Stimulated activated CD4-positive, alpha-beta T cell treated with anti-CD3 and anti-CD28 coated beads, Interleukin-4, amount 100 ng/mL, for 1 hour (primary cell): ENCODE measurements at places on chromosomes 6 and 20.

- DNase-seq: no peak
Measured at GRCh38 chr20:58613061-58613854, 37.8 kb upstream of the STX16 start.

DNA sequence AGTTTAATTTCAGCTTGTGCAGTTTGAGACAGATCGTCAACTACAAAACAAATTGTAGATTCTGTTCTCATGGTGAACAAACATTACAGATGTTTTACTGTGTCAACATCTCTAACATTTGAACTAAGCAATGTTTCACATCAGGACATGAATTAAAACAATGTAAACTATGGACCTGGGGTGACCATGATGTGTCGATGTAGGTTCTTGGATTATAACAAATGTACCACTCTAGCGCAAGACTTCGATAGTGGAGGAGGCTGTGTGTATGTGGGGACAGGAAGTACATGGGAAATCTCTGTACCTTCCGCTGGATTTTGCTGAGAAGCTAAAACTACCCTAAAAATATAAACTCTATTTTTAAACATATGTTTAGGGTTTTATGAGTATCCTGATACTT is 17.1 kb downstream of the HIVEP2 start:
- DNase-seq: no peak

DNA sequence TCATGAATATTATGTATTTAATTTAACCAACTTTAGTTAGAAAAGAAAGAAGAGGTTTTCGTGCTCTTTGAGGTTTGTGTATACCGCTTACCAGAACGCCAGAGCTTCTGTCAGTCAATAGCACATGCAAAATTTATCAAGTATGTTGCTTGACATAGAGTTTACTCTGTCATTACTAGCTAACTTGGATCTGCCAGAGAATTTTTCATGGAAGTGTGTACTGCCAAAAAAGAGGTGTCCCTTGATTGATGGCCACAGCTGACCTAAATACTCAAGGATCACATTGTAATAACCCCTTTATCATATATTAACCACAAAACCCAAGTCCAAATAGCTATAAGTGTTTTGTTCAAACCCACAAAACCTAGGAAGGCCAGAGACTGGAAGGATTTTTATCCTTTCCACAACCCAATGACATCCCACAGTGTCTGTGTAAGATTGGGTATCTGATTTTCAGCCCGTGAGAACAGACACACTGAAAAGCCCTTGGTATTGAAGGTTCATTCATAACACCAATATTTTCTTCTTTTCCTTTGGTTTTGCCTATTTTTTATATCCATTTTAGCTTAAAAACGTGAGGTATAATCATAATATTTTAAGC is 194.0 kb upstream of the EYA4 start:
- no peak for DNase-seq

DNA sequence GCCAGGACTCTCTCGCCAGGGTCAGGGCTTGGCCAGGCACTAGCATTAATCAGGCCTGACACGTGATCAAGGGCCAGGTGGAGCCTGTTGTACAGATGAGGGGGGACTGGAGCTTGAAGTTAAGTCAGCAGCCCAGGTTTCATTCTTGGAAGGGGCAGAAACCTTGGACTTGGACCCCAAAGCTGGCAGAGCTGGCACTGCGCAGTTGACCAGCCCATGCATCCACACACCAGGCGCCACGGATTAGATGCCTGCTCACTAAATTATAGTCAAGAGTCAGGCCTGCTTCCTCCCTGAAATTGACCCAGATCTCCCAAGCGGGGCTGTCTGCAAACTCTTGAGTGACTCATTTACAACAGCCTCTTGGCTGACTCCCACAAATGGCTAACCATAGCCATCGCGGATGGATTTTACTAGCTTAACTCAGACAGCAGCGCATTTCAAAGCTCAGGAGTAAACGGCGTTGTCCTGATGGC is 4.1 kb upstream of the TAF4 start:
- DNase-seq: no peak

DNA sequence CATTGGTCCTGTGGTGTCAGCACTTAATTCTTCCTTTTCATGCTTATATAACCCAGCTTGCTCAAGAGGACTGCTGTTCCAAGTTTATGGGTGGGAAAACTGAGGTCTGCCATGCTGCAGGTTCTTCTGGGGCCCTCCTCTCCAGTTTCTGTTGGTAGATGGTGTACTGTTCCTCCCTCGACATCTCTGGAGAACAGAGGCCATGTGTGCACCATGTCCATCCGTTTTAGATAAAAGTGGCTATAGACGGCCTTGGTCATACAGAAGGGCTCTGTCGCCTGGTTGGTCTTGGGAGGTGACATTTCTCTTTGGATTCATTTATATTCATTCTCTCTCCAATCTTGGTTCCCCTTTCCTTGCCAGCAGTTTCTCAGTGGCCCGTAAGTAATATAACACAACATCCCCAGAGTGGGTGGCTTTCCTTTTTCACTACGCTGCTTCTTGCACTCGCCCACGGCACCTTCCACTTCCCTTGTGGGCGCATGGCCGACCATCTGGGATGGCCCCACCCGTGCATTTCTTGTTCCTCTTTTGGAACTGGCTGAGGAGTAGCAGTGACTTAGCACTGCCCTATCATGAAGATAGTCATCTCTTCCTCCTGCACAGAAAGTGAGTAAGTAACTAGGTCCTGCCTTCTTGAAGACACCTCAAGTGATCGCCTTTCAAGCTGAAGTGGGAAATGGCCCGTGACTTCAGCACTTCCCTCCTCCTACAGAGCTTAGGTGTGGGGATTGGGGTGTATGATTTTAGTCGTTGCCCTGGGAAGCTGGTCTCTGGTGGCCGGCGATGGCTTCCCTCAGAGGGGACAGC is 94.2 kb downstream of the RREB1 start:
- DNase-seq: no peak

GRCh38 chr6:130973521-130974277 is 89.3 kb downstream of the EPB41L2 start:
- no peak for DNase-seq

DNA sequence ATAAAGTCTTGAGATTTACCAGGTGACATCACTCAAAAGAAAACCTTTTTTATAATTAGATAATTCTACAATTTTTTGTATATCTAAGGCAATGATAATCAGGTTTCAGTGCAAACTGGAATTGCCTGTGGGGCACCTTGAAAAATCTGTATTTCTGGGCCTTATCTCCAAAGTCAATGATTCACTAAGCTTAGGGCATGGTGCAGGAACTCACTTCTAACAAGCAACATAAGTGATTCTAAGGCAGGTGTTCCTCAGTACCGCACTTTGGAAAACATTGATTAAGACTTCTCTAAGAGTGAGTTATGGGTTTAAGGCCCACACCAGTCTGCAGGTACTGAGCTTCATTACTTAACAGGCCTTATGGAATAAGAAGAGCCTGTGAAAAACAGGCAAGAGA is 115.3 kb downstream of the COL12A1 start:
- no peak for DNase-seq

DNA sequence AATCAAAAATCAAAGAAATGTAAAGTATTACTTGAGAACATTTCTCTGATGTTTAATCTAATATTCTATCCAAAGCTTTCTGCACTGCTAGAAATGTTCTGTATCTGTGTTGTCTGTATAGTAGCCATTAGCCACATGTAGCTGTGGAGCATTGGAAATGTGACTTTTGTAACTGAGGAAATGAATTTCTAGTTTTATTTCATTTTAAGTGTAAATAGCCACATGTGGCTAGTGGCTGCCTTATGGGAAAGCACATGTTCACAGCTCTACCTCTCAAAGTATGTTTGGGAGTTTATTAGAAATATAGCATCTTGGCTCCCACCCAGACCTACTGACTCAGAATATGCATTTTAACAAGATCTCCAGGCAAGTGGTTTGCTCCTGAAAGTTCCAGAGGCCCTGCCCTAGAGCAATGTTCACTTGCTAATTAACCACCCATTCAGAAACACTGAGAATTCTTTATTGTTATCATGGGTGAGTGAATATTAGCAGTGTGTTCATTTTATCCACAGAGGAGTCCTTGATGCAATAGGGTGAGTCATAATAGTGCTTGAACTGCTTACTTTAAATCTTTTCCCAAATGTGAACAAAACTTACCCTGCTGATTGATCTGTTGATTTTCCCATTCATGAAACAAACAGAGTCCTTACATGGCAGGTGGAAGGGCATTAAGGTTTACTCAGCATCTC is 282.7 kb downstream of the PLCB1 start:
- no peak for DNase-seq

- no peak for DNase-seq
Measured at GRCh38 chr6:135158397-135158796, 22.7 kb upstream of the MYB start.

- no peak for DNase-seq
Measured at GRCh38 chr6:106359959-106360409, 533 bp upstream of the CRYBG1 start.

GRCh38 chr6:167583412-167583811 is 243.3 kb upstream of the AFDN start:
- no peak for DNase-seq

GRCh38 chr6:30855429-30856075 is 28.8 kb upstream of the DDR1 start:
- DNase-seq: no peak

GRCh38 chr6:20227350-20227749 is 15.1 kb upstream of the MBOAT1 start:
- no peak for DNase-seq

DNA sequence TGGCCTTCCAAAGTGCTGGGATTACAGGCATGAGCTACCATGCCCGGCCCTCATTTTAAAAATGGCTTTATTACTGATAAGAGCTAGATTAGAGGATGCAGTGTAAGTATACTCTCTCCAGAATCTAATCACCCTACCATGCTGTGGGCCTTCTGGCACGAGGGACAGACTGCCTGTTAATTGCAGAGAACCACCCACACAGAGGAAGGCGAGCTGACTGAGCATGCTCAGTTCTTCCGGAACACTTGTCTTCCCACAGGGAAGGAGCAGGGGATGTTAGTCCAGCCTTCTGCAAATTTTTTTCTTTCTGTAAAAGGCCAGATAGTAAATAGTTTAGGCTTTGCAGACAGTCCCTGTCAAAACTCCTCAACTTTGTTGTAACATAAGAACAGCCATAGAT is 48.9 kb downstream of the ALDH5A1 start:
- DNase-seq: no peak

- DNase-seq: no peak
Measured at GRCh38 chr6:81073318-81073717, 679.2 kb downstream of the TENT5A start.

DNA sequence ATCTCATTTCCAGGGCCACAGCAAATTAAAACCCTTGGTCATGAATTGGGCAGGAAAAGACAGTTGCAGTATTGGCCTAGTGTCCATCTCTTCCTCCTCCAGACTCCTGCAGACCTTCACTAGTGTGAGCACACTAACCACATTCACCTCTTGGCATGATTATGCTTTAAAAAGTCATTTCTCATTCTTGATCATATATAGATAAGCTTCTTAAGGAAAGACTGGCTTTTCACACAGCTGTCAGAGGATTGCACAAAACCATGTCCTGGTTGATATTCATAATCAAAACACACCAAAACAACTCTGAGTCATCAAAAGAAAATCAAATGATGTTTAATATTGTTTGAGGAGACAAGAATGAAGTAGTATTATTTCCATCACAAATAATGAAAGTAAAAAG is 52.1 kb downstream of the TMEM200A start:
- no peak for DNase-seq

- DNase-seq: peak; percentile 64
Measured at GRCh38 chr6:106534564-106534982, 94.7 kb downstream of the RTN4IP1 start.

DNA sequence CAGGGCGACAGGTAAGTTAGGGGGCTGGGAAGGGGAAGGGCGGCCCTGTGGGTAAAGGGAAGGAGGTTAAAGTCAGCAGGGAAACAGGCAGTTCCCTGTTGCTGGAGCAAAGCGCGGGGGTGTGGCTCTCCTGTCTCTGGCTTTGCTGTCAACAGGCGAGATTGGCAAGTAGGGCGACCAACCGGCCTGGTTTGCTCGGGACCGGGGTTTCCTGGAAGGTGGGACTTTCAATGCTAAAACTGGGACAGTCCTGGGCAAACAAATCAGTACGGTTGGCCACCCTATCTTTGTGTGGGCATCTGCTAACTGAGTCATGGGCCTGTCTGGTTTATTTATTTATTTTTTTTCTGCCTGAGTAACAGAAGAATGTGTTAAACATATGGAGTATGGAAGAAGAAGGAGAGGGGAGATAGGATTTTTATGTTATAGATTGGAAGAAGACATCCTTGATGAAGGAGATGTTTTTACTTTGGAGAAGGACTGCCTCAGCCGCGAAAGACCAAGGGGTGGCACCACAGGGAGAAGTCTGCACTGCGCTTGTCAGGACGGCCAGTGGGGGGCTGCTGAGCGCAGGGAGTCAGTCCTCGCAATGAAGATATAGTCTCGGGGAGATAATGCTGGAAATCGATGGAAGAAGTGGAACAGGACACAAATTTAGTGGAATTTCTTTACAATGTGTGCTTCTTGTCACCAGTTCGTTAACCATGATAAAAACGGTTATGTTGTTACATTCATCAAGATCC is 43.4 kb upstream of the ESR1 start:
- peak; percentile 35 for DNase-seq

DNA sequence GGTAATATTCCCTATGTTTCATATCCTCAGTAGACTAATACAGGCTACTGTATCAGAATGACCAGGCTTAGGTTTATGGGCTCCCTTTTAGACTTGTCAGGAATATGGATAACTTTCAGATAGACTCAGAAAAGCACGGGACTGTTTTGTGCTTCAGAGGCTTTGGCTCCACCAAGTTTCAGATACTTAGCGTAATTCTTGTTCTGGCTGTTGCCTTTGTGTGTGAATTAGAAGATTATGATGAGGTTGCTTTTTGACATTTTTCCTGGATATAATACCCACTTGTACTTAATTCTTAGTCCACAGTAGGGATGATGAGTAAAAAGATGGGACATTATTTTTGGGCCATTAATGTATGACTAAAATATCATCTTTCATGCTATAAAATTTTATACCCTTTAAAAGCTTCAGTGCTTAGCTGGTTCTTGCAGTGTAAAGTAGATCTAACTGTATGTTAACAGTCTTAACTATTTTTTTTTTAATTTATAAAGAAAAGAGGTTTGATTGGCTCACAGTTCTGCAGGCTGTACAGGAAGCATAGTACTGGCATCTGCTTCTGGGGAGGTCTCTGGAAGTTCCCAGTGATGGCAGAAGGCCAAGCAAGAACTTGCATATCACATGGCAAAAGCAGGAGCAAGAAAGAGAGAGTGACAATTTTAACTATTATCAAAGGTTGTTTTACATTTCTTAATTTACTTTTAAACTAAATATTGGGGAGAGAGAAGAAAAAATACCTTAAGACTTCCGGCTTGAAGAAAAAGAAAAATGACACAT is 120.7 kb downstream of the ZFAND3 start:
- DNase-seq: no peak

DNA sequence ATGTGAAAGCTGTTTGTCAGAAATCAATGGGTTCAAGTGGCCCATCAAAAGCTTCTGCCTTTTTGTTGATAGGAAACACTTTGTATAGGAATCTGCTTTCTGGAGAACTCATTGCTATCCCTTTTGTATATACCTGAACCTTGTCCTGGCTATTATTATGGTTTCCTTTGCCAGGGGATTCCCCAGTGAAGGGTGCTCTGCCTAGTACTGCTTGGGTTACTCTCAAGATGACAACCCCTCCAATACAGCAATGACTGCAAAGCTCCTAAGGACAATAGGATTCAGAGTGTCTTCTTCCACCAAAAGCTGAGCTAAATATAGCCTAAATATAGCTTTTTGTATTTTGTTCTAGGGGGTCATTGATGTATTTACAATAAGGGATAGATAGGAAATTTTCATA is 54.0 kb upstream of the PTPRK start:
- DNase-seq: no peak
